ENCODE measurements at places on chromosomes 3 and 15.

DNA sequence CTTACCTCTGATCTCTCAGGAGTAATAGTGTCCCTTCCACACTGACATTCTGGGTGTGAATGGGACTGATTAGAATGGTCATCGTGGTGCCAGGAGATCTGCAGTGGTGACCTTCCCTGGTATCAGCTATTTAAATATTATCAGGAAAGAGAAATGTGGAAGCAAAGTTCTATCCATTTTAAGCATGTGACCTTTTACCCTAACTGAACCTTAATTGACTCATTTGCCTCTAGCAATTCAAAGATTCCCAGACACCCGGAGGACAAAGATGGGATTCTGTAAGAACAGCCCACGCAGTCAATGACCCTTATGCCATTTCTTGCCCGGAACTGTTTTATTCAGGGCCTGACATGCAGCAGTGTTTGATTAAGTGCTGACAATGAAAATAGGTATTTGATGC lies 10.3 kb downstream of the LIPC start:
- no peak for DNase-seq

- DNase-seq: no peak
These were observed 48.9 kb downstream of the ABCC5 start for GRCh38 chr3:183968666-183969245.

GRCh38 chr3:65490114-65490513 lies 548.6 kb downstream of the MAGI1 start:
- DNase-seq: no peak

GRCh38 chr15:74823324-74823723 lies 3.1 kb upstream of the CPLX3 start:
- DNase-seq: no peak

- DNase-seq: peak; percentile 83
These were observed 89.7 kb downstream of the LIPC start for GRCh38 chr15:58521293-58521991.

DNA sequence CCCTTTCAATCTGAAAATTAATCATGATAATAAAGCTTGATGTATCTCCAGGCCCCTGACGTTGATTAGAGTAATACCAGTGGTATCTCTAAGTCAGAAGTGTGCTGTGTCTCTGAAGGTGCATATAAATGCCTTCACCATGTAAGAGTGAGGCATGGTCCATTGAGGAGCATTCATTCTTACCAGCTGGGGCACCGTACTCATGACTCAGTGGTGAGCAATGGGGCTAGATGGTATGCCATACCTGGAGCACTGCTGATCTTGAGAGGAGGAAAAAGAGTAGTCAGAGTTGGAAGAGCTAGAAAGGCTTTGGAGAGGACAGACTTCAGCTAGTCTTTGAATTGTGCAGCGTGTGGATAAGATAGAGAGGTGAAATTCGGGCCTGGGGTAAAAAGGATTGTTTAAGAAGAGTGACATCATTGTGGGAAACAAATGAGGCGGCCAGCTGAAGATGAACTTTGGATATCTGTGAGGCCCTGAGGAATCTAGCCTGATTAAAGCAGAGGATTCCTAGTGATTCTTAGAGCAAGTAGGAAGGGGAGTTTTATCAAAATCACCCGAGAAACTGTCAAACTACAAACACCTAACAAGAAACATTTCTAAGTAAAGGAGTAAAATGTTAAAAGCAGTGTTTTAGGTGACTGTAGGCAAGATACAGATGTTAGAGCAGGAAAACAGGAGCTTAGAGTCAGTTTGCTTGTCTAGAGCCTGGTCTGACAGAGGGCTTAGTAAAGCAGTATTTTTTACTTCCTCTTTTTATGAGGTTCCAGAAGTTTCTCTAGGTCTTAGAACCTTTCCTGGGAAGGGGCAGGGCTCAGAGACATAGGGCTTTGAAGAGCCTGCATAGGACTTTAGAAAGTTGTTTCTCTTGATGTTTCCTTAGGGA lies 13.6 kb downstream of the TMOD3 start:
- peak; percentile 78 for DNase-seq
